ENCODE measurements at places on chromosomes 11 and 22.

GRCh38 chr11:115616971-115617370 lies 112.8 kb upstream of the CADM1 start:
- DNase-seq, result no peak

- DNase-seq, result no peak
Observed at GRCh38 chr22:38675833-38676232, 5.9 kb upstream of the TOMM22 start.

- no peak for DNase-seq
Observed at GRCh38 chr11:87007963-87008362, 29.8 kb upstream of the TMEM135 start.

DNA sequence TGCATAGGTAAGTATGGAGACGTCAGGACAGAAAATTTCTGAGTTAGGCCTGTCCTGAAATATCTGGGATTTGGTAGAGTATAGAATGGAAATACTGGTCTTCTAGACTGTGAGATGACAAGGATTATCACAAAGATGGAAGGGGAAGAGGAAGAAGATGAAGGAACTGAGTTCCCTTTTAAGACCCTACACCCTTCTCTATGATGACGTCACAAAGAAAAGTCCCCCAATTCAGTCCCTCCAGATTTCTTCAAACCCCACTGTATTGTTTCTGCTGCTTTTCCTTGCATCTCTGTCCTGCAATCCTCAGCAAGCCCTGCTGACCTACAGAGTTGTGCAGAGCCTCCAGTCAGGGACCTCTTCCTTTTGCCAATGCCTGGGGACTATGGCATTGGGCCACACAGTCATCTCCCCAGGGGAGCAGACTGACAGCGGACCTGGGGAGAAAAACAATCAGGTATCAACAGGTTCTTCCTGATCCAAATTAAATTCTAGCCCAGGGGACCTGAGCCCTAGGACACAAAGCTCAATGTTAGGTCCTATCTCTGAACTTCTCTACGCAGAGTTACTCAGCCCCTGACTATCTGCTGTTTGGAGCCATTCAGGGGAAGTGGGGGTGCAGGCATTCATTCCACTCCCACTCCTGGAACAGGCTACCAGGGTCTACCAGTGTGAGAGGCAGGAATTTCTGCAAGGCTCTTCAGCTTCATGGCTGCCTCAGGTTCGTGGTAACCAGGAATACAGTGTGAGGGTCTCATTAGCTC lies 49.2 kb upstream of the POU2AF1 start:
- DNase-seq, result no peak

DNA sequence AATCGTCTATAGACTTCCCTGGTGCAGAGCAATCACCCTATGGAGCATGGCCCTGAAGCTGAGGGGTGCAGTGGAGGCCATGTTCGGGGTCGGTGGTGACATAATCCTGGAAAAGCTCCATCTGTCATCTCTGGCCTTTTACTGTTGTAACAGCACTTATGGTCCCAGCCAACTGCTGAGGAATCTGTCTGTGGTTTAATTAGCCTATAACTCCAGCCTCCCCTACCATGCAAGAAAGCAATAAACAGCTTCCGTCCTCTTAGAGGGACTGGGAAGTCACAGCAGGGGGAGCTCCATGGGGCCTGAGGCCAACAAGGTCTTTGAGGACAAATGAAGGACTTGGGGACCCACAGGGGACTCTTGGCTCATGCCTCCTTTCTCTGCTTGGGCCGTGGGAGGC lies 159.1 kb upstream of the NECTIN1 start:
- DNase-seq, result no peak

GRCh38 chr11:80107415-80107814 lies 666.6 kb upstream of the TENM4 start:
- no peak for DNase-seq

- DNase-seq, result no peak
Observed at GRCh38 chr11:9923280-9923679, 259.4 kb downstream of the SWAP70 start.

DNA sequence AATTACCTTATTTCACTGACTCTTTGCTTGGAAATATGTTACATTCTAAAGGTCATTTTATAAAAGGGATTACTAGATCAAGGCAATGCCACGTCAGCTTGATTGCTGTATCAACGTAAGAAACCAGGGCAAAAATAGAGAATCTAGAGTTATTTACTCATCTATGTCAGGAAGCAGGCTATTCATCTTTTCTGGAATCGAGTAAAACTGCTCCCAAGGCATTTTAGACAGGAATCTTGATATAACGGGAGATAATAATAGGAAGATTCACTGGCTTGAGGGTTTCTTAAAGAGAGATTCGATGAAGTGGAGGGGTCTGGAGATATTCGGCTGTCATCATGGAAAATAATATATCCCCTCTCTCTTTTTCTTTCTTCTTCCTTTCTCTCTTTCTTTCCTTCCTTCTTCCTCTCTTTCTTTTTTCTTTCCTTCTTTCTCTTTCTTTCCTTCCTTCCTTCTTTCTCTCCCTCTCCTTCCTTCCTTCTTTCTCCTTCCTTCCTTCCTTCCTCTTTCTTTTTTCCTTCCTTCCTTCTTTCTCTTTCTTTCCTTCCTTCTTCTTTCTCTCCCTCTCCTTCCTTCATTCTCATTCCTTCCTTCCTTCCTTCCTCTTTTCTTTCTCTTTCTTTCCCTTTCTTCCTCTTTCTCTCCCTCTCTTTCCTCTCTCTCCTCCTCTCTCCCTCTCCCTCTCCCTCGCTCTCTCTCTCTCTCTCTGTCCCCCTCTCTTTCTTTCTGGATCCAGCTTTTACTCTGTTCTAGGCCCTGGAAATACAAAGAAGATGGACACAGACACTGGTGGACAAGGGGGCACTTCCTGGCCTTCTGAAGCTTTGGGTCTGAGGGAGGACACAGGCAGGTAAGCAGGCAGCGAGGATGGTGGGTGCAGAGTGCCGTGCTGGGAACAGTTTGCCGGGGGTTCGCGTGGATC lies 18.1 kb upstream of the RASD2 start:
- DNase-seq, result no peak

DNA sequence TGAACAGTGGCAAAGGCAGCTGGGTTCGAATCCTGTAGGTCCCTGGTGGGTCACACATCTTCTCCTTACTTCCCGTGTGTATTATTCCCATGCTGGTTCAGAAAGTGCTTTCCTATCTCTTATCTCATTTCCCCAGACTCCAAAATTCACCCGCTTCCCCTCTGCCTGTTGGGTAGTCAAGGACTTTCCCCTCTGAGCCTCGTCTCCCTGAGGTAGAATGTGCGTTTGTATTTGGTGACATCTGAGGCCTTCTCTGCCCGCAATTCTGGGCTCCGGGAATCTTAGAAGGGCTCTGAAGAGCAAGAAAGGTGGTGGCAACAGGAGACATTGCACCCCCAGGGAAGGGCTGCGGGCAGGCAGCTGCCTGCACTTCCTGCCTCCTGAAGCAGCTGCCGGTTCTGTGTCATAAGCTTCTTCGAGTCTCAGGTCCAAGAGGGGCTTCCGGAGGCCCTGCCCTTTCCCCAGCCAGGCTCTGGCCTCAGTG lies 5.9 kb downstream of the LRRC32 start:
- DNase-seq, result no peak

DNA sequence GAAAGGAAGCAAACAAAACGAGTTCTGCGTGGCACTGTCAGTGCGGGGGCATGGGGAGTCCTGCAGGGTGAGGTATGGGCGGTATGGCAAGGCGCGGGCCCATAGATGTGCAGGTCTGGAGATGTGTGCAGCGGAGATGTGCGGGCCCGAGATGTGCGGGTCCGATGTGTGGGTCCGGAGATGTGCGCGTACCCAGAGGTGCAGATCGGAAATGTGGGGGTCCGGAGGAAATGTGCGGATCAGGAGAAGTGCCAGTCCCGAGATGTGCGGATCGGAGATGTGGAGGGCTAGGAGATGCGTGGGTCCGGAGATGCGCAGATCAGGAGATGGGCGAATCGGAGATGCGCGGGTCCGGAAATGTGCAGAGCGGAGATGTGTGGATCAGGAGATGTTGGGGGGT lies 35.9 kb downstream of the CDPF1 start:
- DNase-seq, result no peak

- DNase-seq, result peak; percentile 92
Observed at GRCh38 chr11:66438504-66439466, at the start of gene MRPL11. MRPL11 (minus strand) TSS chr11:66438848; CDS start chr11:66438754, 94 bp downstream.

DNA sequence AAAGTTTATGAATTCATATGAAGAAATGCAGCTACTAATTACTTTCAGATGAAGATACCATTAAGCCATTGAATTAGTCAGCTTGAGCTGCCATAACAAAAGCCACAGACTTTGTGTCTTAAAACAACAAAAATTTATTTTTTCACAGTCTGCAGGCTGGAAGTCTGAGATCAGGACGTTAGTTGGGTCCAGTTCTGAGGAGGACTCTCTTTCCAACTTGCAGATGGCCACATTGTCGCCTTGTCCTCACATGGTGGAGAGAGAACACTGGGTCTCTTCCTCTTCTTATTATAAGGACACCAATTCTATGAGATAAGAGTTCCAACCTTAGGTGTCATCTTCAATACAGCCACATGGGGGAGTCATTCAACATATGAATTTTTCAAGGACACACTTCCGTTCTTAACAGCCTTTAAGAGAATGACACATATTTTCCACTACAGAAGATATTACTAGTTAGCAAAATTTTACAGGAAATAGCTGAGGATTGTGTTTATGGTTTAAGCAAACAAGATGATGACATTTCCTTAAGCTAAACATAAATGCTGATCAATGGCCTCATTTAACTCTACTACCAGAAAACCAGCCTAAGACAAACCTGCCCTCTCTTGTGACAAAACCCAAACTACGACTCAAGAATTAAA lies 56.0 kb downstream of the DCUN1D5 start:
- DNase-seq, result peak; percentile 54

GRCh38 chr22:32327066-32327465 lies 30.6 kb upstream of the RFPL3 start:
- DNase-seq, result peak; percentile 81

- DNase-seq, result no peak
Observed at GRCh38 chr22:20793748-20794649, 20.1 kb downstream of the SERPIND1 start.

- DNase-seq, result peak; percentile 62
Observed at GRCh38 chr11:67463680-67464410, 5.2 kb downstream of the TMEM134 start.

DNA sequence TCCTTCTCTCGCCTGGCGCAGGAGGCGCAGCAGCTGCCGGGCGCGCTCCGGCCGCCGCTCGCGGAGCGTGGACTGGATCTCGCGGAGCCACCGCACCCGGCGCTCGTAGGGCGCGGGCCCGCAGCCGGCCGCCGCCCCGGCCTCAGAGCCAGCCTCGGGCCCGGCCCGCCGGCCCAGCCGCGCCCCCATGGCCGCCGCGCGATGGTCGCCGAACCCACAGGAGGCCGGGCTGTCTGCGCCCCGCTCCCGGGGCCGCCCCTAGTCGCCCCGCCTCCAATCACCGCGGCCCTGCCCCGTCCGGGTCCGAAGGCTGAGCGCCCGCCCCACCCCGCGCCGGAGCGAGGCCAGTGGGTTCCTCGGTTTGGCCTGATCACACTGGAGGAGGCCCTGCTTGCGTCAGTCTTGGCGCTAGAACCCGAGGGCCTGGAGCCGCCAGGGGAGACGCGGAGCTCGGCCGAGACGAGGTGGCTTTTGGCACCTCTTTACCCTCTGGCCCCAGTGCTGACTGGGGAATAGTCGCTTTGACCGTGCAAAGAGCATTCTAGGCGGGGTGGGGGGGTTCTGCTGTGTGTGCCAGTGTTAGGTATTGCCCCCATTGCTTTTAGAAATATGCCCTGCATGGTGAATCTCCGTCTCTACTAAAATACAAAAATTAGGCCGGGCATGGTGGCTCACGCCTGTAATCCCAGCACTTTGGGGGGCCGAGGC lies at the start of gene LRRC75B:
TSS of gene LRRC75B (minus strand) at position 223 of the 708 bp plus-strand sequence. CDS start at position 189, 34 bp downstream.
- DNase-seq, result peak; percentile 55

DNA sequence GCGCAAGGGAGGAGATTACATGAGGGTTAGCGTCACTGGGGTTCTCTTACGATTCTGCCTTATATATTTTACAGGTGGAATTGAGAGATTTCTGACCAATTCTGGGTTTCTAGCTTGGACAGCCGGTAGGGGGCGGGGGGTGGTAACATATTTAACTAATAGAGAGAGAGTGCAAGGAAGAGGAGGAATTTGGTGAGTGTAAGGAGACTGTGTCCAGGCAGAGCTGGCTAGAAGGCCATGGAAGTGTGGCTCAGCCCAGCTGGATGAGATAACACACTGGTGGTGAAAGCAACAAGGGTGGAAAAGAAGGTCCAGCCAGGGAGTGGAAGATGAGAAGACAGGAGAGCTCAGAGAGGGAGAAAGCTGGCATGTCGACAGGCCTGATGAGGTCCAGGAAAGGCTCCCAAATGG lies 56.5 kb downstream of the ST3GAL4 start:
- no peak for DNase-seq

GRCh38 chr22:42154293-42155052 lies 23.9 kb upstream of the CYP2D6 start:
- no peak for DNase-seq

GRCh38 chr11:114350022-114350421 lies 50.3 kb downstream of the C11orf71 start:
- DNase-seq, result no peak

GRCh38 chr11:44833877-44834452 lies 107.2 kb downstream of the TSPAN18 start:
- DNase-seq, result no peak

DNA sequence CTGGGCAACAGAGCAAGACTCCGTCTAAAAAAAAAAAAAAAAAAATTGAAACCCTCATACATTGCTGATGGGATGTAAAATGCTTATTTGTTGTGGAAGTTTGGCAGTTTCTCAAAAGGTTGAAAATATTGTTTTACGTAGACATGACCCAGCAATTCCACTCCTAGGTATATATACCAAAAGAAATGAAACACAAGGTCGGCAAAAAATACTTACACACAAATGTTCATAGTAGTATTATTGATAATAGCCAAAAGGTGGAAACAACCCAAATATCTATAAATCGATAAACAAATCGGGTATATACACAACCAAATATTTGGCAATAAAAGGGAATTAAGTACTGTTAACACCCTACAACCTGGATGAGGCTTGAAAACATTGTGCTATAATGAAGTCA lies 5.1 kb upstream of the ZNF143 start:
- DNase-seq, result no peak

DNA sequence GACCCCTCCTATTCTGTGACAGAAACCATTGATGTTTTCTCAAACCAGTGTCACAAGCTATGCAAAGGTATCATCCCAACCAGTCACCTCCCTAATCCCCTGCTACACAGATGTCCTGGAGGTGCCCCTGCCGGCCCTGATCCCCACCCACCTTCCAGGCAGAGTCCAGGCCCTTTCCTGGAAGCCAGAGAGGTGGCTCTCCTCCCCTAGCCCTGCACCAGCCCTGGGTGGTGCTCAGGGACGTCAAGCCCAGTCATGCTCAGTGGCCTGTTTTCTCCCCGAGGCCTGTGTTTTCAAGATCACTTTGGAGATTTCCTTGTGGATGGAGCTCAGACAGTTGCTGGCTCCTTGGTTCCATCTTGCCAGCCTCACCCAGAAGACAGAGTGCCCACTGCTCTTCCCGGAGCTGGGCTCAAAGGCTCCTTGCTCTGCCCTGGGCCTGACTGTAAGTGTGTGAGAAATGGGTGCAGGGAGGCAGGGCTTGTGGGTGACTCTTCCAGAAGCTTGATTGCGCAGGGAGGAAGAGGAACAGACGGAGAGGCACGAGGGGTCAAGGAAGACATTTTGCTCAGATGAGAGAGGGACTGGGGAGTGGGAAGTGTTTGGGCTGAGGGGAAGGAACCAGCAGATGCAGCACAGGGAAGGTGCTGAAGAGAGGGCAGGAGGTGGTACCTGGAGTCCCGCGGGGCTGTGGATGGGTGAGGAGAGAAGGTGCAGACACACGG lies 11.3 kb downstream of the P2RY6 start:
- no peak for DNase-seq

All from lung microvascular endothelial cell (primary cell).